Right renal cortex interstitium (tissue), 3 donors: ENCODE measurements at places on chromosomes 12 and 14.
A peak's percentile ranks its signal among the peaks of the same experiment; 100 is the strongest.

DNA sequence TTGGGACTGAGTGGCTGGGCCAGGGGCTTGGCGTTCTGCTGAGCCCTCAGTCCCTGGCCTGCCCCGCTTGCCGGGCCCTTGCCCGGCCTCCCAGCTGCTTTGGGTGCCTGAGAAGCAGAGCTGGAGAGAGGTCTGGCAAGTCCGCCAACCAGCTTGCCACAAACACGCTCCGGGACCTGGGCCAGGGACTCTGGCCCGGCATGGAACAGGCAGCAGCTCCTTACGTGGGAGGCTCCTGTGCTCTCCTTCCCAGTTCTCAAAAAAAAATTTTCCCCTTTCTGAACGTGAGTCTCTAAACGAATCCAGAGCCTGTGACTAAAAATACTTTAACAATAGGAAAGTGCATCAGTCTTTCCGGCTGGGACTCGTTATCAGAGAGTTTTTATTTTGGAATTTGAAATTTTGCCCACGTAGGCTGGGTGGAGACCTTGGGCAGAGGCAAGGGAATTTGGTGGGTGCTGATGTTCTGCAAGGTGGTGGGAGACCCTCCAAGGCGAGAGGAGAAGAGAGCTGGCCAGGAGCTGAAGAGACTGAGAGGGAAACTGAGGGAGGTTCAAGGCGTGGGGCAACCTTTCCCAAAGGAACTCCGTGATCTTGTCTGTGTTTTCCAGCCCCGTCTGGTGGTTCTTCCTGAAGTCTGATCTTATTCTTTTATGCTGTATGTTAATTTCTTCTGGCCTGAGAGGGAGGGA lies 6.8 kb upstream of the NR4A1 start:
- no peak for DNase-seq

DNA sequence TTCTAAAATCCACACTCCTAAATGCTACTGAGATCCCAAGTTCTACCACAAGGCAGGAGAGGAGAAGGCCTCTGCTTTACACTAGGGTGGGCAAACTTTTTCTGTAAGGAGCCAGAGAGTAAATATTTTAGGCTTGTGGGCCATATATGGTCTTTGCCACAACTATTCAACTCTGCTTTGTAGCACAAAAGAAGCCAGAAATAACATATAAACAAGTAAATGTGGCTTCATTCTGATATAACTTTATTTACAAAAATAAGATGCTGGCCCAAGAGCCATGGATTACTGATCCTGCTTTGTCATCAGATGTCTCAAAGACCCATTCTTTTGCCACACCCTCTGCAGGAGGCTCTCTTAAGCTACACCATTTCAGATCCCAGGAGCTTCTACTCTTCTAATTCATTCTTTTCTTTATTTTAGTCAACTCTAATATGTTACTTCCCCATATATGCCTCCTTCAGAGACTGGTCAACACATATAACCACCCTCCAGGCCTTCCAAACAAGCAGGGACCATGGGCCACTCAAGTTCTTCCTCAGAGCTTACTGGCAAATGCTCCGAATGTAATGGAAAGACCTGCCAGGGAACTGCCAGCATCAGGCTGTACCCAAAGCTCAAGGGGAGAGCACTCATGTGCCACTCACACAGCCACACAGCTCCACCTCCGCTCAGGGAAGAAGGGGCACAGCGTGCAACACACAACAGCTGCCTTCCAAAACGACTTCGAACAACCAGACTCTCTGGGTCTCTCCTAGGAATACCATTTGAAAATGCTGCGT lies 15.6 kb downstream of the APPL2 start:
- no peak for DNase-seq

DNA sequence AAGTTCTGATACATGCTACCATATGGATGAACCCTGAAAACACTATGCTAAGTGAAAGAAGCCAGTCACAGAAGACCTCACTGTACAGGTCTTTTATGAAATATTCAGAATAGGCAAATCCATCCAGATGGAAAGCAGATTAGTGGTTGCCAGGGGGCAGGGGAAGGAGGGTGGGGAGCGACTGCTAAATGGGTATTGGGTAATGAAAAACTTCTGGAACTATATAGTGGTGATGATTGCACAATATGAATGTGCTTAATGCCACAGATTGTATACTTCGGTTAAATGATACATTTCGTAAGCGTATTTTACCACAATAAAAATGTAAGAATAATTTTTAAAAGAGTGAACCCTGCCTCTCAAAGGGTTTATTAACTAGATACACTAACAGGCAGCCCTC lies 11.8 kb upstream of the KSR2 start:
- no peak for DNase-seq

DNA sequence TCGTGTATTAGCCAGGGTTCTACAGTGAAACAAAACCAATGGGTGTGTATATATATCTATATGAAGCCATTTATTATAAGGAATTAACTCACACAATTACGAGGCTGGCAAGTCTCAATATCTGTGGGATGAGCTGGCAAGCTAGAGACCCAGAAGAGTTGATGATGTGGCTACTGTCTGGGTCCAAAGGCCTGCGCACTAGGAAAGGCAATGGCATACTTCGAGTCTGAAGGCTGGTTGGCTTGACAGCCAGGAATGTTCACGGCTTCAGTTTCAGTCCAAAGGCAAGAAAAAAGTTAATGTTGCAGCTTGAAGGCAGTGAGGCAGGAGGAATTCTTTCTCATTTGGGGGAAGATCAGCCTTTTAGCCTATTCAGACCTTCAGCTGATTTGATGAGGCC lies 893.3 kb upstream of the LRFN5 start:
- no peak for DNase-seq

GRCh38 chr14:68970038-68970612 lies 9.0 kb downstream of the ACTN1 start:
- DNase-seq = no peak

DNA sequence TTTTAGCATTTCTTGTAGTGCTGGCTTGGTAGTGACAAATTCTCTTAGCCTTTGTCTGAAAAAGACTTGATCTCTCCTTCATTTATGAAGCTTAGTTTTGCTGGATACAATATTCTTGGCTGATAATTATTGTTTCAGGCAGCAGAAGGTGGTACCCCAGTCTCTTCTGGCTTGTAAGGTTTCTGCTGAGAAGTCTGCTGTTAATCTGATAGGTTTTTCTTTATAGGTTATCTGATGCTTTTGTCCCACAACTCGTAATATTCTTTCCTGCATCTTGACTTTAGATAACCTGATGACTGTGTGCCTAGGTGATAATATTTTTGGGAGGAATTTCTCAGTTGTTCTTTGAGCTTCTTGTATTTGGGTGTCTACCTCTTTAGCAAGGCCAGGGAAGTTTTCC lies 41.2 kb downstream of the AEBP2 start:
- DNase-seq = no peak

DNA sequence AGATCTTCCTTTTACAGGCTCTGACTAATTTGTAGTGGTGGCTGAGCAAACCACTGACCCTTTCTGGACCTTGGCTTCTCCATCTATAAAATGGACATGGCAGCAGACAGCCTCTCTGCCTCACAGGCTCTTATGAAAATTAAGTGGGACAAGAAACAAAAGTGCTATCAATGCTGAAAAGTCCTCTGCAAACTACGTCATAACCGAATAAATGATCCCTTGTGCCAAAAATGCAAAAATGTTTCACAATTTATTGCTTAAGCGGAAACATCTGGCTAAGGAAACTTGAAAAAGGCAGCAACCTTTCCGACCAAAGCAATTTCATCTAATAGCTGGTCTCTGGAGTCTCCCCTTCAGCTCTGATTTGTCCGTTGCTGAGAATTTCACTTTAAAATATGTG lies 108.5 kb upstream of the PLXNC1 start:
- no peak for DNase-seq

- DNase-seq = no peak
Observed at GRCh38 chr12:116978791-116979508, 68.2 kb downstream of the FBXW8 start.

GRCh38 chr12:121400332-121401139 lies 618 bp downstream of the RNF34 start:
- peak; percentile 25 for DNase-seq

DNA sequence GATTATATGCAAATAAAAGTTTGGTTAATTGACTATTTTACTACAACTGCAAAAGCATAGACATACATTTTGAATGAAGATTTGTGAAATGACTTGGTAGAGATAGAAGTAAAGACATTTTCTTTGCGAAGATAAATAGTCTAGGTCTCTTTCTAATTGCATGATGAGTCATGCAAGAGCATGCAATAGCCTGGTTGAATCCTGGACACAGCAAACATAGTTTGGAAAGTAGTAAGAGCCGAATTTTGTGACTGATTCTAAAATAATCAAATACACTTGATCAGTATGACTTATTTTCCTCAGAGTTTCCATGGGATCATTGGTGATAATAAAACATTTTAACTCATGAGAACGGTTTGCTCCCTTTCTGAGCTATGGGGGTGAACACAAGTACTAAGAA lies 27.7 kb upstream of the CAND1 start:
- no peak for DNase-seq

- no peak for DNase-seq
Observed at GRCh38 chr12:6839482-6840201, 1.1 kb upstream of the GNB3 start.

DNA sequence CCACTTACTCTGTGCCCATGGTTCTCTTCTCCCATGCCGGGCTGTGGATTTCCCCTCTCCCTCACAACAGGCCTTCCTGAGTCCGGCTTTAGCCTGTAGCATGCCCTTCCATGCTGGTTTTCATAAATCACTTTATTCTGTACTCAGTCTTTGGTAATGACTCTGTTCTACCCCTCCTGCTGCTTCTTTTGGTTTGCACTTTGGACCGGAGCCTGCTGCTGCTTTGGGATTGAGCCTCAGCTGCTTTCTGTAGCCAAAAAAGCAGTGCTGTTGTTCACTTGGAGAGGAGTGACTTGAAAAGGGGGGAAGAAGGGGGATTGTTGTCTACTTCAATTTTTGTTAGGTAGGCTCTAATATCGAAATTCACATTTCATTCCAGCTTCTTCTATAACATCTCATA lies 8.5 kb upstream of the SLC6A13 start:
- DNase-seq = no peak
